ENCODE measurements at places on chromosomes 3 and 15.
A peak's percentile ranks its signal among the peaks of the same experiment; 100 is the strongest.

DNA sequence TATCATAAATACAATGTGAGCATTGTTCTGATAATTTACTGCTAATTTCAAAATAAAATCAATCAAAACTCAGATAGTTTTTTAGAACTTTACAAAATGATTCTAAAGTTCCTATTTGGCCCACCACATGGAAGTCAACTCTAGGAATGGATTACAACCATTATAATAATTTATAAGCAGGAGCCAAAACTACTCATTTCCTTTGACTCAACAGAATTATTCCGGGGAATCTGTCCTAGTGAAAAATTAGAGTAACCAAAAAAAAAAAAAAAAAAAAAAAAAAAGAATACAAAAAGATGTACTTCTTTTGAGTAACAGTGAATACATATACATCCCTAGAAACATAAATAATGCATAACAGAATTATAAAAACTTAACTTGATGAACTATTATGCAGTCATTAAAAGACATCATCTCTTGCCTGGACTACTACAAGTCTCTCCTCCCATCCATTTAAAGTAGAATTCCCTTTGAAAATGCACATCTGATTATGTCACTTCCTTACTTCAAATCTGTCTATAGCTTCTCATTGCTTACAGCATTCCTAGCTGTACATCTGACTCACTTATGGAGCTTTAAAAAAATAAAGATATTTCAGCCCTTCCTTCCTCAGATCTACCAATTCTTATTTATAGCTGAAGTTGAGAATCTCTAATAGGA is 43.4 kb downstream of the HDGFL3 start:
- DNase-seq: no peak

GRCh38 chr15:75348034-75348561 is 1.3 kb downstream of the NEIL1 start:
- no peak for DNase-seq

- DNase-seq: peak; percentile 85
These were observed 54.5 kb upstream of the UBE2E1 start for GRCh38 chr3:23751212-23751723.

DNA sequence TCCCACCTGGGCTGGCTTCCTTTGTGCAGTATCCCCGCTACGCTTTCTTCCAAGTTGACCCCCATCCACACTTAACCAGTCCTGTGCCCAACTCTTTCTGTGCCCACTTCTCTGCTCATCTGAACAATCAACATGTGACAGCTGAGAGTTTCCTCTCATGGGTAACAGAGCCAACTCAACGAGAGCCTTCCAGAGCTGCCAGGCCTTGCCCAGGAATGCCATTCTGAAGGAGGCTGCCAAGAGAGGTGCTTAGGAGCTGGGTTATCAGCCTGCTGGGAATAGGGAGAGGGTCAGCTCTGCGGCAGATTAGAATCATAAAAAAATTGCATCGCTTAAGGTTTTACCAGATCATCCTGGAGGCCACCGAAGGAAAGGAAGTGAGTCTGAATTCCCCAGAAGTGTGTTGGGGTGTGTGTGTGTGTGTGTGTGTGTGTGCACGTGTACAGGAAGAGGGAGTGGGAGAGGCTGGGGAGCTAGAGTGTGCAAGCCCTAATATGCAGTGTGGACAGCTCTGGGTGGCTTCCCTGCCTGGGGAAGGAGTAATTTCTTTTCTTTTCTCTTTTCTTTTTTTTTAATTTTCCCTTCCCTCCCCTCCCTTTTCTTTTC is 66.7 kb downstream of the ITGA11 start:
- DNase-seq: no peak

GRCh38 chr3:47578119-47578632 is 489 bp downstream of the CSPG5 start:
- no peak for DNase-seq

DNA sequence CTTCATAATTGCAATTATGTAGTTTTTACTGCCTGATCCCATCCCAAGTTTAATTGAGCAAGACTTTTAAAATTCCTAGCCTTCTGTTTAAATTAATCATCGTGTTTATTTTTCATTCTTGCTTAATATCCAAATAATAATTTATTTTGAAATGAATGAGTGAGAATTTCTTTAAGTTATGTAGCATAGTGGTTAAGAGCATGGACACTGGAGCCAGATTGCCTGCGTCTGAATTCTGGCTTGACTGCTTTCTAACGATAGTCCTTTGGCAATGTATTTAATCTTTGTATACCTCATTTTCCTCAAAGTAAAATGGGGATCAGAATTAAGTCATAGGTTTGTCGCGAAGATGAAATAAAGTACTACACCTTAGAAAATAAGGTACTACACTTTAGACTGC is 71.4 kb downstream of the LRRC49 start:
- no peak for DNase-seq

DNA sequence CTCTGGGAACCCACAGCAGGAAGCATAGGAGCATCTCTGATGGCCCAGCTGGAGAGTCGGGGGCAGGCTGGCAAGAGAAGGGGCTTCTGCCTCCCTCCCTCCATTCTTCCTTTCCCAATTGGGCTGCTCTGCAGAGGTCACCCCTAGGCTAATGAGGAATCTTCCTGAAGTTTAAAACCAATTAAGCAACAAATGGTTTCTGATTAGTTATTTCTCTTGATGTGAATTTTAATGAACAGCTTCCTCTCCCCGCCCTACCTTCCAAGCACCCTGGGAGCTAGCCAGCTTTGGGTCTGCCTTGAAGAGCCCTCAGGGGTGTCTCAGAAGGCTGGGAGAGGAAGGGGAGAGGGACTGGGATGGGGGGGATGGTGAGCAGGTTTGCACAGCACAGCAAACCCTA is 24.6 kb upstream of the HCN4 start:
- DNase-seq: no peak

GRCh38 chr15:72375501-72375845 is 341 bp downstream of the HEXA start:
- DNase-seq: no peak

- no peak for DNase-seq
These were observed 255.5 kb downstream of the UACA start for GRCh38 chr15:70507772-70508371.

DNA sequence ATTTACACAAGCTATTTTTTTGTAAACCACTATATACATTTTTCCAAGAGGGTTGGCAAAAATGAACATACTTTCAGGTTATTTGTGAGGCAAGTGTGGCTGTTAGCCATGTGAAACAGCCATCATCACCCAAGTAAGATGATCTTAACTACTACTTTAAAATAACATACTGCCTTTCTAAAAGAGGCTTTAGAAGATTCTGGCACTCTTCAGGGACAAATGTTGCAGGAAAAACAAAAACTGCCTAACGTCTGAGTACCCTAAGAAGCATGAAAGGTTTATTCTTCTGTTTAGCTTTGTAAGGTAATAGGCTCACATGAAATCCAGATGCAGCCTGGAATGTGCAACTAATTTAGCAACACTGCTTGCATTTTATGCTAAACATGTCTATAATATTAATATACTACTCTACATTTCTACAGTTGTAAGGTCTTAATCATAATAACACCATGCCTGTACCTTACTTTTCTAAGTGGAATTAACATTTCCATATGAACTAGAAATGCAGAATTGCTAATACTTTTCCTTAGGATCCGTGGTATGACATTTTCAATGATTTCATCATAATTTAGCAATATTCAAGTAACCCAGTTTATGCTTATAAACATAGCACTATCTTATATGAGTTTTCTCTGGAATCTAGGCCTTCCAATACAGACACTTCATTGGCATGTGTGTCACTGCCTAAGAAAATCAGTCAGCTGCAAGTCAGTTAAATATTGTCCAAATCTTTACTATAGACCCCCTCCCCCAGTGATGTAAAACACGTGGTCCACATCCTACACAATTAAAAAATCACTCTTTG is 4.5 kb upstream of the LSAMP start:
- no peak for DNase-seq
